ELF-1 (cell line): ENCODE measurements at places on chromosomes 13 and 19.

DNA sequence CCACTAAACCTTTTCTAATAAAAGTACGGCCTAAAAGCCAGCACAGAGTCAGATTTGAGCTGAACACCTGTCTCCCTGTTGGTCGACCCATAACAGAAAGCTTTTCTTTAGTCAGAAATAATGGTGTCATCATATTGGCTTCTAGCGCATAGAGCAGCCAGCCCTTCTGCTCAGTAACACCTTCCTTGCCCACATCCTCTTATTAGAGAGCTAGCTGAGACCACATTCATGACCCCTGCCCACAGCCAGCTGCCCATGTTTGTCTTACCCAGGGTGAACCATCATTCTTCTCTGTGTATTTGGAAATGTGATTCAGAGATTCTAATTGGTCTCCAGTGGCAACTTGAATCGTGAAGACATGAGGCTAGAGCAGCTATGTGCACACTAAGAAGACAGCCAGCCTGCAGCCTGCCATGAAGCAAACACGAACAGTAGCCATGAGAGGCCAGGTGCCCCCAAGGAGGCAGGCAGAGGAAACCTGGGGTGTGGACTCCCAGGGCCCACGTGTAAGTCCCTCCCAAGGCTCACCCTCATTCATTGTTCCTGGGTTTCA is 82.3 kb upstream of the PDCD5 start:
- DNase-seq = no peak

DNA sequence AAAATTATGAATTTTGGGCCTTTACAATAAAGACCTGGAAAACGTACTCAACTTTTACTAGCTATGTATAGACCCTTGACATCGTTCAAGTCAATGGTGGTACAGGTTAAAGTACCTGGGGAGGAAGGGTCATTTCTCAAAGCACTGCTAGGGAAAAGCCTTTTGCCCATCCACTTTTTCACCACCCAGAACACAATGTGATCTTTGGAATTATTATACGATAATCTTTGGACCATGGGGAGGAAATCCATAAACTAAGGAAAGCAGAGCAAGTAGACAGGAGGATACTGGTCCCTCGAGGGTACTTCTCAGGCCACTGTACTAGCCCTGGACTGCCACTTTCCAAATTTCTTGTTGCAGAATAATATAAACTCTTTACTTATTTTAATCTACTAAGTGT is 39.5 kb downstream of the UBL3 start:
- DNase-seq = no peak

- no peak for DNase-seq
These were observed 2.2 kb downstream of the FCER2 start for GRCh38 chr19:7699417-7700401.

- peak; percentile 54 for DNase-seq
These were observed 14.5 kb upstream of the MPHOSPH8 start for GRCh38 chr13:19618977-19619376.

- no peak for DNase-seq
These were observed 204.3 kb downstream of the EFNB2 start for GRCh38 chr13:106331116-106331515.

GRCh38 chr13:75533861-75534260 is 3.8 kb downstream of the COMMD6 start:
- no peak for DNase-seq

DNA sequence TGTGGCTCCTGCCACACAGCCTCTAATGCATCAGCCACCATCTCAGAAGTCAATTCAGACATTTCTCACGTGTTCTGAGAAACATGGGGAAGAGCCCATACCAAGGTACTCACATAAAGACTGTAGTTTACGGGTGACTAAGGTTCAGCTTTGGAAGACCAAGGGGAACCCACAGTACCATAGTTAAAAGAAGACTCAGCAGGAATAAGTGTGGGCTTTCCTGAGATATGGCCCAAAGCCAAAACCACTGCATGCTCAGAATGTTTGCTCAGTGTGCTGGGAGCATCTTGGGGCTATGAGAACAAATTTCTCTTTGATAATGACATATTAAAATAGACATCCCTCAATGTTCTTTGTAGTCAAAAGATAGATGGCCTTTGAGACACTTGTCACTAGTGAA is 283.8 kb downstream of the DCT start:
- DNase-seq = no peak

GRCh38 chr19:29478578-29479565 is 46.9 kb upstream of the VSTM2B start:
- peak; percentile 91 for DNase-seq

DNA sequence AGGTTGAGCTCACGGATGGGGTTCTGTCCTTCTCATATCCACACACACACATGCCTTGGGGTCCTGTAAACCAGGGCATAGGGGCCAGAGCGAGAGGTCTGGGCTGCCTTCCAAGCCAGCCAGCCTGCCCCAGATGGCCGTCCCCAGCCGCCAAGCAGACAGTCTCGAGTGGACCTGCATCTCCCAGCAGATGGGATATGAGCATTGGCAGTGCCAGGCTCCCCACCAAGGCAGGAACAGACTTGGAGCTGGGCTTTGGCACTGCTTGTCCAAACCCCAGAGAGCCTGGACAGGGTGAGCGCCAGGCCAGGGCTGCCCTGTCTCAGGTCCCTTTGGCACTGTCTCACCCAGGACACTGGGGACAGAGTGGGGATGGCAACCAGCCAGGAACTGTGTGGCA is 130.4 kb downstream of the DPF1 start:
- no peak for DNase-seq

GRCh38 chr13:106795847-106796246 is 227.9 kb upstream of the ARGLU1 start:
- DNase-seq = peak; percentile 26

- no peak for DNase-seq
These were observed 20.8 kb upstream of the SLC25A30 start for GRCh38 chr13:45439008-45439407.

DNA sequence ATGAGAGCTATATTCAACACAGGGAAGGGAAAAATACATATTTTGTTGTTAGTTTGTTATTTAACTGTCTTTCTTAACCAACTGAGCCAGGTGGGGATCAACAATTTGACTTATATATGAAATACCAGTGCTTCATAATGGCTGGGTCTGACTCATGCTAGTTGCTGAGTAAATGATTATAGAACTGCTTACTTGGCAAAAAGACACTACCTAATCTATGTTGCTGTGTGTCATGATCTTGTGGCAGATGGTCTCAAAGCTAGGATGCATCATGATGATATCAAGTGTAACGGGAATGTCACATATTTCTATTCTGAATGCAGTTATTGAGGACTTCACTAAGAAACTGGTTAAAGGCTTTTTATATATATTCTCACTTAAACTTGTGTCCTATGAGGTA is 727.4 kb upstream of the SLITRK1 start:
- DNase-seq = no peak

- DNase-seq = no peak
These were observed 11.3 kb downstream of the ZFR2 start for GRCh38 chr19:3857449-3858003.

- DNase-seq = no peak
These were observed 37.1 kb upstream of the RNF113B start for GRCh38 chr13:98214008-98214643.

GRCh38 chr13:63381078-63381859 is 1965.6 kb upstream of the PCDH20 start:
- DNase-seq = no peak

DNA sequence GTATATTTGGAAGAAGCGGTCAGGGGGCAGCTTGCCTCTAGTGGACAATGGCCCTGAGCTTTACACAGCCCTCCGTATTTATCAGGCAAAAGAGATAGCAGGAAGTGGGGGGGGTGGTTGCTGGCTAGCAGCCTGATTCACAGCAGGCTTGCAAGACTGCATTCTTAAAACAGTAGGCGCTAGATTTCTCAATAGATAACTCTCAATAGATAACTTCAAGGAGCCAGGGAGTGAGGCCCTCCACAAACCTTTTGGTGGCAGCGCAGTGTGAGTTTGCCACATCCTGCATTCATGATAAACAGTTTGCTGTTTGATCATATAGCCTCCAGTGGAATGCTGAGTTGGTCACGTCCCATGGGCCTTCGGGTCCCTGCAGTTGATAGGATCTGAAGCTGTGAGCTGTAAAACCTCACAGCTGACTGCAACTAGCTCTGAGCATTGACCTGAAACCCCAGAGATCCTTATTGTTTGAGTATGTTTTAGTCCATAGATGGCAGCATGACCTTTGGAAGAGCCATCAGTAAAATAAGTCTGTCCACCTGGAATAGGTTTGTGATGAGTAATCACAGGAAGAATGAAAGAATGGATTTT is 12.2 kb downstream of the FPR3 start:
- peak; percentile 87 for DNase-seq

DNA sequence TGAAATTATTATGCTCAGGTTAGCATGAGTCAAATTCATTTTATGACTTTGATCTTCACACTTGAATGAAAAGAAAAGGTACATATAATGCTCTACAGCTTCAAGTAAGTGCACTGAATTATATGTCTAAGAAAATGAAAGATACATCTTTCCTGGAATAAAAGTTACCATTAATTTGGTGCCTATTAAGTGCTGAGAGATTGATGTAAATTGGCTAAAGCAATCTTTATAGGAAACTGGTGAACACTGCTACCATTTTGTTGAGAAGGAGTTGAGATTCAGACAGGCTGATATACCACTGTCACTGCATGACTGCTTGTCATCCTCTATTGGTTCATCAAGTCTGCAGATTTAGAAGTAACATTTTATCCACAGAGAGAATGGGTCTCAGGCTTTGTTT is 416.8 kb upstream of the SPRY2 start:
- no peak for DNase-seq

DNA sequence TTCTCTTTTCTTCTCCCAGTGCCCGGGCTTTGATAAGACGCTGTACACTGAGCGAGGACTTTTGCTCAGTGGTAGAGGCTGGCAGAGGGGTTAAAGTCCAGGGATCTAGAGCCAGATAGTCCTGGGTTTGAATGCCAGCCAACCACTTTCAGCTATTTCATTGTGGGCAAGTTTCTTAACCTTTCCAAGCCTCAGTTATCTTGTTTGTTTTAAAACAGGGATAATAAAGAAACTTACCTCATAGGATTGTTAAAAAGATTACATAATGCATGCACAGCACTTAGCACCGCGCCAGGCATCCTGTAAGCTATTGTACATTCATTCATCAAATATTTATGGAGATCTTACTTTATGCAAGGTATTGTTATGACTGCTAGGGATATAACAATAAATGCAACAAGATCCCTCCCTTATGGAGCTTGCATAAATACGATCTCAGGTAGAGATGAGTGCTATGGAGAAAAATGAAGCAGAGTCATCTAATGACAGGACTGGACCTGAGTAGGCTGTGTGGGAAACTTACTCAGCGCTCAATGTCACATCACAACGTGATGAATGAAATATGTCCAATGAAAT is 70.8 kb downstream of the LNX2 start:
- no peak for DNase-seq

GRCh38 chr13:30091691-30092090 is 215.7 kb downstream of the KATNAL1 start:
- DNase-seq = no peak

DNA sequence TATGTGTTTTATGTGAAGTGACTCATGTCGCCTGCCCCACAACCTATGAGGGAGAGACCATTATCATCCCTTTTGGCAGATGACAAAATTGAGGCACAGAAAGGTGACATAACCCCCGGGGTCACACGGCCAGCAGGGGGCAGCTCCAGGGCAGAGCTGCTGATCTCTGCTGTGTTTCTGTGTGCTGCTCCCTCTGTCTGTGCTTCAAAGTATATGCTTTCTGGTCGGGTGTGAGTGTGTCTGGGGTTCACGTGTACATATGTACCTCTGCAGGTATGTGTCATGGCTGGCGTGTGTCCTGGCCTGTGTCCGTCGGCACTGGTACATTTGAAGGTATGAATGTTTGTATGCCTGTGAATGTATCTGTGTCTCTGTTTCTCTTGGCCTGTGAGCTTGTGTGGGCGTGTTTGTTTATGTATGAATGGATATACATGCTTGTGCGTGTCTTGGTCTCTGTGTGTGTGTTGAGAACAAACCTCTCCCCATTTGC is 7.1 kb downstream of the LIPE start:
- peak; percentile 77 for DNase-seq

- peak; percentile 84 for DNase-seq
These were observed 1.8 kb downstream of the SHKBP1 start for GRCh38 chr19:40578442-40578908.

DNA sequence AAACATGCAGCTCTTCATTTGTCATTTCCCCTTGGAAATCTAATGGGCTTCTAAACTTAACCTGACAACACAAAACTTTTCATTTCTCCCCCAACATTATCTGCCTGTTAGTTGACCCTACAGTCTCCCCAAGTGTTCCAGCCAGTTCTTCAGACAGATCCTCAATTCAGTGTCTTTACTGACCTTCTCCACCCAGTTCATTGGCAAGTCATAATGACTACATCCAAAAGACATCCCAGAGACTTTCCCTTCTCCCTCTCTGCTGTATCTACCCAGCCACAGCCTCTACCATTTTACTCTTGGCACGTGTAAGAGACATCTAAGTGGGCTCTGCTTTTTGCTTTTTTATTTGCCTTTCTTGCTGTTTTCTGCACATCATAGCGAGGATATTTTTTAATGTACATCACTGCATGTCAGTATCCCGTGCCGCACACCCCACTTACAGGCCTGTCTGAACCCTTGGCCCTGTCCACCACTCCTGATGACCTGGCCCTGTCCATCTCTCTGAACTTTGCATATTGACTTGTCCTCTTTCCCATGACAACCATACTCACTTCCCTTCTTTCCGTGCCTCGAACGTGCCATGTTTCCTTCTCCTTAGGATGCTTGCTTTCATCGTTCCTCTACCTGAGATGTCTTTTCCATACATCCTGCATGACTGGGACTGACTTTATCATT is 391.9 kb downstream of the IRS2 start:
- no peak for DNase-seq

DNA sequence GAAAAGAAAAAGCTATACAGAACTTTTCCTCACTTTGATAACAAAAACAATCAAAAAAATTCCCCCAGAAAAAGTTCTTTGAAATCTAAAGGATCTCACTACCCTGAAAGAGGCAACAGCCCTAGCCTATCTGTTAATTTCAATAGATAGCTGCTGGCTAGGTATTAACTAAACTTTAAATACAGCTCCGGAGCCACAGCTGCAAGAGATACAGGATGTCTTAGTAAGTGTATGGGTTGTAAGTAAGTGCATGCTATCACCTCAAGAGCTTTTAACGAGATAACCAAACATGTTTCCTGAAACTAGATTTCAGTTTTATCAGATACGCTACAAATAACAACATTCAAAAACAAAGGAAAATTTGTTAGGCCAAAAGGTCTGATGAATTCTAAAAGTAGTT is 148.4 kb downstream of the KLF12 start:
- no peak for DNase-seq

DNA sequence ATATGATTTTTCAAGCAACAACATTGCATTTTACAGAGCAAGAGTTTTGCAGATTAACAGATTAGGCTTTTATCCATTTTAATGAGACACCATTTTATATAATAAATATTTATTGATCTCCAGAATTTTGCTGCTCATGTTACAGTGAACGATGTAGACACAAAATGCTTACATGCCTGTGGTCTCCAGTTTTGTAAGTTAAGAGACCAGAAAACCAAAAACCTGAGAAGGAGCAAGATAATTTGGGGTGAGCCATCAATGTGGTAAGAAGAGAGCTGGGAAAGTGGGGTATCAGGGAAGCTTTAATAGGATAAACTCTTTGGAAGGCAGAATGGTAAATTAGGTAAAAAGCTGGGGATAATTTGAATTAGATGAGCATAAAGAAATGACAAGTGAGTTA is 2100.5 kb upstream of the PCDH20 start:
- no peak for DNase-seq

- no peak for DNase-seq
These were observed 1.1 kb downstream of the LYPD4 start for GRCh38 chr19:41843371-41843770.
